ENCODE measurements at places on chromosomes 12 and 14. TPM values are rescaled to one million over a fixed set of nuclear protein-coding genes. Genes with fewer than 3 reads are reported as not detected.

Gene KLRC2
- total RNA-seq, result not detected

Gene OLR1
- total RNA-seq, result 48.8 TPM

Gene KCNJ8
- 8.5 TPM for total RNA-seq

Gene SDSL
- 11.8 TPM for total RNA-seq

Gene OR6C3
- not detected for total RNA-seq

Gene ALDH1L2
- total RNA-seq, result 48.0 TPM

Gene KRT3
- total RNA-seq, result not detected

Gene PLEKHD1
- total RNA-seq, result not detected
